ENCODE measurements at places on chromosomes 11 and 22.

GRCh38 chr11:69241844-69242243 lies 52.1 kb upstream of the MYEOV start:
- DNase-seq = no peak

DNA sequence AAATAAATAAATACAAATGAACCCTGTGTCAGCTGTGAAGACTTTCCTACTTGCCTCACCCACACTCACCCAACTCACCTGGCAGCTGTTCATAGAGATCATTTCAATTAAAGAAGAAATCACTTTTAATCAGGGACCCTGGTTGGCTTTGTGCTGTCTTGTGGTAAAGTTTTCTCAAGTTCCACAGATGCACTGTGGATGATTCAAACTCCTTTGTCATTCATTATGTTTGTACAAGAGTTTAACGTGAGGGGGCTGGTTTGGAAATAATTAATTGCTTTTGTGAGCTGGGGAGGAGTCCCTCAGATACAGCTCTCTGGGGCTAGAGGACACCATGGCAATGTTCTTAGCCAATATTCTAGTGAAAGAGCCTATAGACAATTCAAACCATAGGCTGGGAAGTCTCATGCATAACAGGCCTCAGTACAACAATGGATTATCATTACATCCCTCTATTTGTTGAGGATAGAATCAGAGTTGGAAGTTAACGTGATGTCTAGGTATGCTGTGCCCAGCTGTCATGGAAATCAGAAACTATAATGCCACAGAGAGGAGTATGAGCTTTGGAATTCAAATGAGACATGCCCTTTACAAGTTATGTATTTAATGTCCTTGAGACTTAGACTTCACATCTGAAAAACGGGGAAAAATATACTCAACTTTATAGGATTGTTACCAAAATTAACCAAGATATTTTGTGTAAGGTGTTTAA lies 698.5 kb downstream of the KCNA4 start:
- DNase-seq = no peak

DNA sequence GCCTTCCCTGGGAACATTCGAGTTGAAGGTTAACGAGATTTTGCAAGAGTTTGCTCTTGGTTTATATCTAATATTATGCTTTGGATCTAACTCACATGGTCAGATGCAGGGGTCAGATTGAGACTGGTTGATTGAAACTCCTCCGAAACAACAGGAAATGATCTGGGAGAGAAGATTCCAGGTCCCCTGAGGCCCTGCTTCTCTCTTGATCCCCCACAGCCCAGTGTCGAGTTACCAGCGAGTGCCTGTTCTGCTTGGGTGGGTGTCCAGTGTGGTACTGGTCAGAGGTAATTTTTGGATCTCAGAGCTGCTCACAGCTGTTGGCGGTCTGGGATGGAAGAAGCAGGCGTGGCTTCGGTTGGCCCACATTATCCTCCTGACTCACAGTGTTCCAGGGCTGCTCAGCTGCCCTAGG lies 9.2 kb downstream of the FBLN1 start:
- no peak for DNase-seq

GRCh38 chr11:124889191-124890091 lies 8.2 kb downstream of the ROBO4 start:
- DNase-seq = no peak

GRCh38 chr11:64500176-64501013 lies 90.6 kb upstream of the SLC22A12 start:
- DNase-seq = no peak
